ENCODE measurements at places on chromosomes 6 and 20. TPM values are rescaled to one million over a fixed set of nuclear protein-coding genes. Genes with fewer than 3 reads are reported as not detected.

PREX1 gene
- total RNA-seq = 14.5 TPM

TREML1 gene
- not detected for total RNA-seq

TRIM15 gene
- total RNA-seq = not detected

TFAP2A gene
- total RNA-seq = not detected

HRH3 gene
- total RNA-seq = not detected

EYS gene
- total RNA-seq = not detected

TSHZ2 gene
- 6.0 TPM for total RNA-seq

DPPA5 gene
- total RNA-seq = not detected

RSPH9 gene
- not detected for total RNA-seq

APCDD1L gene
- total RNA-seq = 1.3 TPM

TBXT gene
- total RNA-seq = not detected

CFAP206 gene
- not detected for total RNA-seq

CALHM4 gene
- not detected for total RNA-seq

CDKAL1 gene
- total RNA-seq = 18.1 TPM

KCNQ2 gene
- 3.0 TPM for total RNA-seq

PTCRA gene
- not detected for total RNA-seq

WFDC5 gene
- not detected for total RNA-seq

PNLDC1 gene
- not detected for total RNA-seq

PHF20 gene
- 17.6 TPM for total RNA-seq

TPD52L1 gene
- total RNA-seq = 101 TPM

AGPAT4 gene
- total RNA-seq = 1.3 TPM

BACH2 gene
- 3.3 TPM for total RNA-seq

KDM1B gene
- total RNA-seq = 4.6 TPM

FAM135A gene
- total RNA-seq = 29.3 TPM

KIF13A gene
- 13.2 TPM for total RNA-seq

HMGA1 gene
- 22.6 TPM for total RNA-seq

NKAPL gene
- total RNA-seq = not detected

CFAP61 gene
- 0.52 TPM for total RNA-seq

PPP1R3G gene
- total RNA-seq = not detected

GLP1R gene
- 5.7 TPM for total RNA-seq

MYLK2 gene
- 4.9 TPM for total RNA-seq

All from body of pancreas (tissue), 4 donors.